Stimulated activated CD8-positive, alpha-beta memory T cell treated with anti-CD3 and anti-CD28 coated beads, Interleukin-4, amount 100 ng/mL, for 1 hour (primary cell): ENCODE measurements at places on chromosomes 7 and 10.

DNA sequence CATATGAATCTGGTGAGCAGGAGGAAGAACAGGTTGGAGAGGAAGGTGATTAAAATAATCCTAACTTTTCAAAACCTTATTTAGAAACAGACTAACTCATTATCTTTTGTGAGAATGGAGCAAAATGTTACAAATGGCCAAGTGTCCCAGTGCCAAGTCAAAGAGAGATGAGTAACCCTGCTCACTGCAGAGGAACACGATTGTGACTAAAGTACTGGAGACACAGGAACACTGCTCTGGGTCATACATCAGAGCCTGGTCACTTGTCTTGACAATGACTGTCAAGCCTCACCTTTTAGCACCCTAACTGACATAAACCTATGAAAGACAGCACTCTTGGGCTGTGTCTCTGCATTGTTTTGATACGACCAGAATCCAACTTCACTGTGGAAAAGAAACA is 108.8 kb downstream of the SGMS1 start:
- DNase-seq: no peak

- DNase-seq: no peak
These were observed 7.5 kb upstream of the GPER1 start for GRCh38 chr7:1080252-1080920.

GRCh38 chr10:78702186-78702585 is 366.6 kb upstream of the ZMIZ1 start:
- no peak for DNase-seq

- no peak for DNase-seq
These were observed 17.8 kb downstream of the ASB4 start for GRCh38 chr7:95503271-95504131.
